ENCODE measurements at places on chromosomes 16 and 17.

GRCh38 chr16:50166511-50167500 is 13.7 kb downstream of the TENT4B start:
- peak; percentile 28 for DNase-seq

DNA sequence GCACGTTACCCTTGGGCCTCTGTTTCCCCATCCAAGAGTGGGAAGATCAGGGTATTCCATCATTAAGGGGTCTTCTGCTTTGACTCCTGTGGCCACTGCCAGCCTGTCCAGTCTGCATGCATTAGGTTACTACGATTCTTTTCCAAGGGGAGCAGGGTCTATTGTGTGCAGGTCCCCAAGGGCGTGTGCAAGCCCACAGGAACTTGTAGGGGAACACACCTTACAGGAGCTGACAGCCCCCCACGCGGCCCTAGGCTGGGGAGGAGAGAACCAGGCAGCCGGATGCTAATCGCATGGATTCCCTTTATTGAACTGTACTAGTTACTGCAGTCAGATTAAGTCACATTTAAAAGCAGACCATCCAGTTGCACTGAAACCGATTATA is 116.7 kb downstream of the C16orf78 start:
- DNase-seq: no peak

DNA sequence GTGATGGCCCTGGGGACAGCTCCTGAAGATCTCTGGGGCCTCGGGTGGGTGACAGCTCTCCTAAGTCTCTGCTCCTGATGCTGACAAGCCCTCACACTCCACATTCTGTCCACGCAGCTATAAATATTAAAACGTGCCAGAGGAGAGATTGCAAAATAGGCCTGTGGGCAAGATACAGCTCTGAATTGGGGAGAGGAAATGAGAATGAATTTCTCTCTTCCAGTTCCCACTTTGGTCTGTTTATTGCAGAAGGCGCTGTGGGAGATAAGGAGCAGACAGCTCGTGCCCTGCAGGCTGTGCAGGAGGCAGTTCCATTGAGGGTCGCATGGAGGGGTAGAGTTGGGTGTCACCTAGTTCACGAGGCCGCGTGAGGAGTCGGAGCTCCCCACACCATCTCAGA is 87.5 kb upstream of the SDK2 start:
- no peak for DNase-seq

- no peak for DNase-seq
Observed at GRCh38 chr17:63247706-63248105, 198.4 kb downstream of the CYB561 start.

DNA sequence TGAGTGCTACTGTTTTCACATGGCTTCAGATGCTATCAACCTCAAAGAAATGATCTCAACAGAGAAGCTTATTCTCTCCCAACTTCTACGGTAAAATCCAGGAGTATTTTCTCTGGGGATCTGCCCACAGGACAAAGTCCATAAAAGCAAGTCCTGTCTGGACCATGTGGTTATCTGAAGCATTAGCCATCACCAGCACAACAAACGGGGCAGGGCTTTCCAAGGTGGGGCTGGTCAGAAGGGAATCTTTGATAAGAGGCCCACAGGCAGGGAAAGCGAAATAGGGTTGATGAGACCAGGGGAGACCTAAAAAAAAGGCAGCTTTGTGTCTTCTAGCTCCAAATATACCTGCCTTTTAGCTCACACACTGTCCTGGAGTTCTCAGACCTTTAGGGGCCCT is 38.7 kb upstream of the CACNG3 start:
- DNase-seq: no peak

- DNase-seq: no peak
Observed at GRCh38 chr17:75490953-75491649, 24.2 kb downstream of the CASKIN2 start.

GRCh38 chr17:45366691-45367090 is 49.9 kb upstream of the MAP3K14 start:
- DNase-seq: no peak

GRCh38 chr17:5769593-5770354 is 185.5 kb upstream of the NLRP1 start:
- DNase-seq: no peak

GRCh38 chr16:22284637-22285036 is 12.6 kb upstream of the POLR3E start:
- no peak for DNase-seq

DNA sequence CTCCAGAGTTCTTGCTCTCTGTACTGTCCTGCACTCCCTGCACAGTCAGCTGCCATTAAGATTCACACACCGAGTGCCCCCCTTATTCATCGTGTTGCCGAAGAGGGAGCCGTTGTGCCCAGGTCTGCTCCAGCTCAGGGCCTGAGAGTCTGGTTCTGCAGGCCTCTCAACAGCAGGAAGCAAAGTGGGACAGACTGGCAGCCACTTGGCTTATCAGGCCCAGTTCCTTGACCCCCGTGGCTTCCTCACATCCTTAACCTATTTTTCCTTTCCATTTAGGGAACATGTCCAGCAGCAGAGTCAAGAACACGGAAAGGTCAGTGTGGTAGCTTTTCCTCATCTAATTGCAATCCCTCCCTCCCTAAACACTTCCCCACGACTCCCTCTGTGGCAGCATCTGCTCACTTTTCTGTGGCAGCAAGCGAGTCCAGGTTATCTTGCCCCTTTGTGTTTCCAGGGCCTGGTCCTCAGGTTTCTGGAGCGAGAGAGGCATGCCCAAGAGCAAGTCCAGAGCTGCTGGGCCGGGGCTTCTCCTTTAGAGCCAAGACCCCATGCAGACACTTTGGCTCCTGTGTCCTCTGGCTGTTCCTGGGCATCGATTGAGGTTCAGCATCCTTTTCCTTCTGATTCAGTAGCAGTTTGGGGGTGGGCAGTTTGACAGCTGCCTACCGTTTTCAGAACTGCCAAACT is 22.1 kb upstream of the ADAM11 start:
- DNase-seq: no peak

DNA sequence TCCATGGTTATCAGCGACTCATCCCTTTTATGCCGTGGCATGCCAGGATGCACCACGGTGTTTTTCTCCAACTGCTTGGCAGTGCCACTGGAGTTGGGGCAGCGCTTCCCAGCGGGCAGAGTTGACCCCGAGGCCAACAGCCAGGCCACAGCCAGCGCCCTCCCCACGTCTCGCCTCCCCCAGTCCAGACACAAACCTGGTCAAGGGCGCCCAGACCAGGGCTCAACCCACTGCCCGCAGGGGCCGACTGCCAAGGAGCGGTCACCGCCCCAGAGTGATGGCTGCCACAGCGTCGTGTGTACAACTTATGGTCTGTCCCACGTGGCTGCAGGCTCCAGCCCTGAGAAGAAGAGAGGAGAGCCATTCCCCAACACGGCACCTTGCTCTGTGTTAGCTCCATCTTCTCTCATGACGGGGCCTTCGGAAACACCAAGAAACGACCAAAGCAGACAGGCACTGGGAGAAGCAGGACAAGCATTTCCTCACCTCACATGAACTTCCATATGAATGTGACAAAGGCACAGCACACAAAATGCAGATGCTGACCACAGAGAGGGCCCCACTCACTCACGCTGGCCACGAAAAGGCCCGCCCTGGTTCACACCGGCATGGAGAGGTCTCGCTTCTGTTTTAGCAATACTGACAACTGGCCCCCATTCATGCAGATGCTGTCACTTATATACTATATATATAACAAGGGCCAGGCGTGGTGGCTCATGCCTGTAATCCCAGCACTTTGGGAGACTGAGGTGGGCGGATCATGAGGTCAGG is 27.0 kb downstream of the AXIN1 start:
- no peak for DNase-seq

- no peak for DNase-seq
Observed at GRCh38 chr17:35082073-35082657, 18.7 kb upstream of the RFFL start.

DNA sequence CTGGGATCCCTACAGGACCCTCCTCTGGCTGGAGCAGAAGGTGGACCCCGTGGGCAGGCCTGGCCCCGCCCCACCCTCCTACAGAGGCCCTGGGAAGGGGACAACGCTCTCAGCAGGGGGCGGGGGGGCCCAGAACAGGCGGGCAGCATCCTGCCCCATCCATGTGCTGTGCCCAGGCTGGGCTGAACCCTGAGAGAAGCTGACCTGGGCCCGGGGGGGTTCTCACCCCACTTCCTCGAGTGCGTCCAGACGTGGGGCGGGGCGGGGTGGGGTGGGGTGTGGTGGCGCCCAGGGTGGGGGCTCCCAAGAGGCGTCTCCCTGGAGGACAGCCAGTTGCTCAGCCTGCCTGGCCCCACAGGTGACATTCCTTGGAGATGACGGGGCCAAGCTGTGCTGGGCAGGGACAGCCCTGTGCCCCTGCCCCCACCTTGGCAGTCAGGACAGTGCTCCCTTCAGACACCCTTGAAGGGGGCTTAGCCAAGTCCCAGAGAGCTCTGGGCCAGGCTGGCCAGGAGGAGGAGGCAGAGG is 390 bp upstream of the UNC13D start:
- no peak for DNase-seq

DNA sequence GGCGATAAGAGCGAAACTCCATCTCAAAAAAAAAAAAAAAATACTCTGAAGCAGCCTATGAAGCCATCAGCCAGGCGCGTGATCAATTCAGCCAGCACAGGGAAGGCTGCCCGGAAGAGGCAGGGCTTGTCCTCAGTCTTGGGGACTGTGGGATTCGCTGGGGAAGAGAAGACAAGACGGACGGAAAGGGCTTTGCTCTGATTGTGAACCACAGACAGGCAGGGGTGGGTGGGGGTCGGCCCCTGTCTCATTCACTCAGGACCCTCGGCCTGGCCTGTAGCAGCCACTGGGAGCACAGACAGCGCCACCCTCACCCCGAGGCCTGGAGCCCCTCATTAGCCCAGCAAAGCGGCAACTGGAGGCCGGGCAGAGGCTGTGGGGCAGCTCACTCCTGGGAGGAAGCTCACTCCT is 37.2 kb downstream of the ABR start:
- no peak for DNase-seq

- DNase-seq: no peak
Observed at GRCh38 chr16:88539652-88540345, 30.4 kb upstream of the ZC3H18 start.

DNA sequence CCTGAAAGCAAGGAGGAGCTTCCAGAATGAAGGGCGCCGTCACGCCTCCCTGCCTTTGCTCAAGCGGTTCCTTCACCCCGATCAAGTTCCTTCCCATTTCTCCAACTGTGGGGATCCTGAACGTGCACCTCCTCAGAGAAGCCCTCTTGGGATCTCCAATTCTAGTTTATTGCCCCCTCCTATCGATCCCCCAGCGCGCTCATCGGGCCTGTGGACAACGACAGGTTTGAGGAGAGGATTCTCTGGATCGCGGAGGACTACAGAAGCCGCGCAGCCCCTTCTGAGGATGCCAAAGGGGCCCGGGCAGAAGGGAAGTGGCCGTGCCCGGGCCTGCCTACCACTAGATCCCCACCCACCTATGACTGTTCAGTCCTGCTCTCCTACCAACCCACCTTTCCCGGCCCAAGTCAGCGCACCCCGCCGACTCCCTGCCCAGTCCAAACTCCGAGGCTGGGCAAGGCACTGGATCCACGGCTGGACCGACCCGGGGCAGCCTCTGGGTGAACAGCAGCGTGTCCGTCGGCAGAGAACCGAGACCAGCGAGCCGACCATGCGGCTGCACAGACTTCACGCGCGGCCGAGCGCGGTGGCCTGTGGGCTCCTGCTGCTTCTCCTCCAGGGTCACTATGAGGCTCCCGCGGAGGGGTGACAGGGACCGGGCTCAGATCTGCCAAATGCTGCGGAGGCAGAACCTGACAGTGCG is 12.8 kb upstream of the CES3 start:
- DNase-seq: no peak

GRCh38 chr17:34403006-34403405 is 40.0 kb upstream of the CCL1 start:
- DNase-seq: no peak

- DNase-seq: no peak
Observed at GRCh38 chr16:65938083-65938482, 428.4 kb upstream of the CDH5 start.

DNA sequence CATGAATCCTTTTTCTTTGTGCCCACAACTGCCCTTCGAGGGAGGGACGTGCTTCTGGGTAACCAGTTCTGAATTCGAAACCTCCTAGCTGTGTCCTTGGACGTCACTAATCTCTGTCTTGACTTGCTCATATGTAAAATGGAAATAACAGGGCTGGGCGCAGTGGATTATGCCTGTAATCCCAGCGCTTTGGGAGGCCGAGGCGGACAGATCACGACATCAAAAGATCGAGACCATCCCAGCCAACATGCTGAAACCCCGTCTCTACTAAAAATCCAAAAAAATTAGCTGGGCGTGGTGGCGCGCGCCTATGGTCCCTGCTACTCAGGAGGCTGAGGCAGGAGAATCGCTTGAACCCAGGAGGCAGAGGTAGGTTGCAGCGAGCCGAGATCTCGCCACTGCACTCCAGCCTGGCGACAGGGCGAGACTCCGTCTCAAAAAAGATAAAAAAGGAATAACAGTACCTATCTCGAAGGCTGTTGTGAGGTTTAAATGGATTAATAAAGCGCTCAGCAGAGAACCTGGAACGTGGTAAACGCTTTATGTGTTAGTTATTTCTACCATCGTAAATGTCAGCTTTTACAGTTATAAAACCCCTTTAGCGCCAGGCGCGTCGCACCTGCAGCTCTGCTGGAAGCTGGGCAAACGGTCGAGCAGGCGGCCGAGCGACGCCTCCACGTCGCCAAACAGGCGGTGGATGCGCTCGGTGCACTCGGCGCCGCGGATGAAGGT is 641 bp downstream of the COG8 start:
- DNase-seq: no peak

DNA sequence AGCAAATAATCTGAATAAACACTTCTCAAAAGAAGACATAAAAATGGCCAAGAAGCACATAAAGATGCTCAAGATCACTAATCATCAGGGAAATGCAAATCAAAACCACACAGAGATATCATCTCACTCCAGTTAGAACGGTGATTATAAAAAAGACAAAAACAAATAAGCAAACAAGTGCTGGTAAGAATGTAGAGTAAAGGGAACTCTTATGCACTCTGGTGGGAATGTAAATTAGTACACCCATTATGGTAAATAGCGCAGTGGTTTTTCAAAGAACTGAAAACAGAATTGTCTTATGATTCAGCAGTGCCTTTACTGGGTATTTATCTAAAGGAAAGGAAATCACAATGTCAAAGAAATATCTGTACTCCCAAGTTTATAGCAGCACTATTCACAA is 343.2 kb downstream of the HAPSTR1 start:
- DNase-seq: no peak

DNA sequence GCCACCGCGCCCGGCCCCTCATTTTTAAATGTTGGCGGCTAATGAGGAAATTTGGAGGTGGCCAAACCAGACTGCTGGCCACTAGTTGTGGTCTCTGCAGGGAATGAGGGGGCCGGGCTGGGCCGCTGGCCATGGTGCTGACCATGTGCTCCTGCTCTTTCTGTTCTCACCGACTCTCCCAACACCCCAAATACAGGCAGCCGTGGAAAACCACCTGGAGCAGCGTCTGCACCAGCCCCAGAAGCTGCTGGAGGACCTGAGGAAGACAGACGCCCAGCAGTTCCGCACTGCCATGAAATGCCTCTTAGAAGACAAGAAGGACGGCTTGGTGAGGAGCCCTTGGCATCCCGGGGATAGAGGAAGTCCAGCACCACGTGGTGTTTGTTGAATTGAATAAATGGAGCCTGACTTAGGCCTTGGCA is 21.3 kb downstream of the OTOA start:
- DNase-seq: no peak
